ENCODE measurements at places on chromosomes 1 and 21. TPM values are rescaled to one million over a fixed set of nuclear protein-coding genes. Genes with fewer than 3 reads are reported as not detected.

CNR2 gene
- 3.3 TPM for total RNA-seq

GSTM5 gene
- not detected for total RNA-seq

NTNG1 gene
- 1.6 TPM for total RNA-seq

OR6K2 gene
- not detected for total RNA-seq

TSPAN2 gene
- 2.6 TPM for total RNA-seq

SRGAP2C gene
- 10.6 TPM for total RNA-seq

TCHH gene
- total RNA-seq, result not detected
